Activated CD4-positive, alpha-beta T cell treated with anti-CD3 and anti-CD28 coated beads for 48 hours (primary cell): ENCODE measurements at places on chromosomes 11 and 22.

- DNase-seq: no peak
Measured at GRCh38 chr11:85893395-85893794, 38.2 kb downstream of the CCDC83 start.

DNA sequence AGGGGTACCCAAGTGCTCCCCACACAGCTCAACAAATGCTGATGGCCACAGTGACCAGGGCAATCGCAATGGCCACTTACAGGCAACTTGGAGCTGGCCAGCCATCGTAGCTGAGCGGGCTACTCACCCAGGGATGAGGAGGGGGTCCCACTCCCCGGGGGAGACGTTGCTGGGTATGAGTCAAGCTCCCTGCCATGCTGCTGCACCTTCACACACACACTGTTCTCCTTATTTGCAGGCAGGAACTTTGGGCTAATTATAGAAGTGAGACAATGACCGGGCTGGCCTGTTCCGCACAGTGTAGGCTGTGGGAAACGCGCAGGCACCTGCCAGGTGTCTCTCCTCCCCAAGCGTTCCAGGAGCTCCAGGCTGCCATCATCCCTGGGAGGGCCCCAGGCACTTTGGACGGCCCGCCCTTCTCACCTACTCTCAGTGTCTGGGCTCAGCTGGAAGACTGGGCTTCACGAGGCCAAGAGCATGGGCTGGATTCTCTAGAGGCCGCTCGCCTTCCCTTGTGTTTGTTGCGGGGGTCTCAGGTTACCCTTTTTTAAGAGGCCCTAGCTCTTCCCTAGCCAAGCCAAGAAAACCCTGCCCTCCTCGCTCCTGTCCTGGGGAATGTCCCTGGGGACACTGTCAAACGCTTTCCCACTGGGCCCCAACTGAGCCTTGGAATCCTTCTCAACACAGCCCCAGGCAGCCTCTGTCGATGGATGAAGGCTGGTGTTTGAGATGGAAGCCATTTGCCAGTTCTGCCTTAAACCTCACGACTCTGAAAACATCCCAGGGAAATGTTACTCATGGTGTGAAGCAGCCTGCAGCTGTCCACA is 73.0 kb downstream of the RTL6 start:
- DNase-seq: no peak

DNA sequence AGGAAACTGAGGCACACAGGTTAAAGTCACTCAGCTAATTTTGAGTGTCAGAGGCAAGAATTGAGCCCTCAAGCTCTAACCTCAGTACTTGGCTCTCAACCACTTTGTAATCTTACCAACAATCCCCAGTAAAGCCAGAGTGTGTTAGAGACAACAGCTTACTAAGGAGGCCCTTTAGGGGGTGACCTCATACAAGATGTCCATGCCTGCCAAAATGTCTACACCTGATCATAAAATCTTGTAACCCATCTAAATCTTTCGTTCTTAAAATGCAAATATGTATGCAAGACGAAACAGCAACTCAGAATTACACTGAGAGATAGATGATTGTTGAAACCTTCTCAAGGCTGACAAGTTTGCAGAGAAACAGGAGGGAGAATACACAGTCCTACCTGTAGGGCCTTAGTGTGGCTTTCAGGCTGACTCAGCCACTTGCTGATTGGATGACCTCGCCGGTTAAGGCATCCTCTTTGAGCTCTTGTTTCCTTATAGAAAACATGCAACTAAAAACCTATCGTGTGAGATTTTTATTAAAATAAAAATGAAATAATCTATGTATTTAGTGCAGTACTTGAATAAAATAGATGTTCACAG is 143.2 kb downstream of the OPCML start:
- DNase-seq: no peak

GRCh38 chr11:115724666-115725065 is 220.5 kb upstream of the CADM1 start:
- DNase-seq: no peak

- DNase-seq: no peak
Measured at GRCh38 chr11:18772211-18772610, 19.4 kb downstream of the PTPN5 start.

- no peak for DNase-seq
Measured at GRCh38 chr11:17887779-17888178, 125.1 kb downstream of the SERGEF start.

DNA sequence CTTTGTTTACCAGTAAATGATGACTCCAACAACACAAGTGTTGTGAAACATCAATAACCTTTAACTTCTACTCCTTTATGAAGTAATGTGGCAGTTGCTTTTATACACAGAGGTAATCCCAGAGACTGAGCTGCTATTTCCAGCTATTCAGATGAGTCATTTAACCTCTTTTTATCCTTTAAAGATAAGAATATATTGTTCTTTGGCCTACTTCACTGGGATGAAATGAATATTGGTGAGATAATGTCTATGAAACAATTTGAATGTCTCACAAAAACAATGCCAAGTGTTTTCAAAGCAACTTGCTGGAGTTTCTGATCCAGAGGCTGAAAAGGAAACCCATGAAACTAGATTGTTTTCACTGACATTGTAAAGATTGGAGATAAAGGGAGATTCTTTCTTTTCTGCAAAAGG is 564.4 kb upstream of the LUZP2 start:
- no peak for DNase-seq

DNA sequence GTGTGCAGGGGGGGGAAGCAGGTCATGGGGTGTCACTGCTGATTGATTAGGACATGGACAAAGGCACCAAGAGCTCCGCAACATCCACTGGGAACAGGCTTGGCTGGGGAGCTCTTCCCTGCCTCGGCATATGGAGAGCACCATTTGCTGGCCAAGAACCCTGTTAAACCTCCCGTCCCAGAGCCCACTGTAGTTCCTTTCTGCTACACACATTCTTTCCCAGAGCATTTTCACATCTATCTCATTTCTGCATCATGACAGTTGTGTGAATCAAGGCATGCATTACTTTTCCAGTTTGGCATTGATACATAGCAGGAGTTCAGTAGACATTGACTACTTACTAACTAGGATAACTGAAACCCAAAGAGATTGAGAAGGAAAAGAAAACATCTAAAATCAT is 333.4 kb upstream of the B3GAT1 start:
- no peak for DNase-seq

GRCh38 chr11:115897707-115898106 is 393.5 kb upstream of the CADM1 start:
- no peak for DNase-seq

- no peak for DNase-seq
Measured at GRCh38 chr11:130692220-130692619, 224.1 kb downstream of the SNX19 start.

GRCh38 chr11:122809866-122810265 is 28.4 kb upstream of the CRTAM start:
- DNase-seq: no peak

DNA sequence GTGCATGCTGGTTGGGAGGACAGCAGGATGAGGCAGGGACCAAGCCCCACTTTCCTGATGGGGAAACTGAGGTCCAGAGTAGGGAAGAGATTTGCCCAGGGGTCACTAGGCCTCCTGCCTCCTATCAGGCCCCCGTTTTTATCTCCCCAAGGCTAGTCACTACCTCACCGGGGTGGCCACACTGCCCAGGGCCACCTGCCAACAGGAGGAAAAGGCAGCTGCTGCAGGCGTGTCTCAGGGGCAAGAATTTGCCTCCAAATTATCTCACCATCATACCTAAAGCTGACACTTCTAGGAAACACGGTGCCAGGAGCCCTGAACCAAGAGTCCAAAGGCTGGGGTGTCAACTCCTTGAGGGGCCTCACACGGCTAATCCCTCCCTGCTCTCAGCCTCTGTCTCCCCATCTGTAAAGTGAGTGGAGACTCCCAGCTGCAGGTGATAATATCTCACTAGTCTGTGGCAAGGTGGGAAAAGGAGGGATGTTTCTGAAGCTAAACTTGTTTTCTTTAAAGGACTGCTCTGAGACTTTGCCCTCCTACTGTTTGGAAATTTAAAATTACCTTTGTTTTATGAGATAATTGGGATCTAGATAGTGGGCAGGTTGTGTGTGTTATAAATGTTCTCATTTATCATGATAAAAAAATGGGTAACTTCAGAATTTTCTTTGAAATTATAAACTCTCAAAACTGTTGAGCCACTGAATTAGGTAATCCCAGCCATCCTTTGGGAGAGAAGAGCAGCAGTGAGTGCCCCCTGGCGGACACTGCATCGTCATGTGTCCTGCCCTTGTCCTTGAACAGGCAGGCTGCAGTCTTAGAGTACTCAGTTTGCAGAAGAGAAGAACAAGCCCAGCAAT is 60.0 kb downstream of the MYO7A start:
- peak; percentile 82 for DNase-seq

DNA sequence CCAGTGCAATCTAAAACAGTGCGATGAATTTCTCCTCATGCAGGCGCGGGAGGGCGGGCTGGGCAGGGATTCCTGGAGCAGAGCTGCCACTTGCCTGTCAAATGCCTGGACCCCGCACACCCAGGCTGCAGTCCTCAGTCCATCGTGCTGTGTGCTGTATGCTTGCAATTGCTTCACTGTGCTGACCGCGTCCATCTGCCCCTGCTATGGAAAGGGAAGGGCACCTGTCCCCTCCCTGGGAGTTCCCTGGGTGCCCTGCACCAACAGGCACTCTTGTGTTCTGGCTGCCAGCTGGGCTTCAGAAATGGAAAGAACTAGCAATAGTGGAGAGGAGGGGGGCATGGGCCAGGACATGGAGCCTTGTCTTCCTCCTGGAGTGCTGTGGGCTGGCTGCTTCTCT is 185.4 kb upstream of the B3GAT1 start:
- no peak for DNase-seq

- no peak for DNase-seq
Measured at GRCh38 chr11:125621995-125622394, 3.0 kb upstream of the CHEK1 start.

- DNase-seq: peak; percentile 70
Measured at GRCh38 chr11:125141686-125142535, 22.6 kb upstream of the PKNOX2 start.

- DNase-seq: peak; percentile 61
Measured at GRCh38 chr22:38755155-38755910, 465 bp downstream of the SUN2 start.

DNA sequence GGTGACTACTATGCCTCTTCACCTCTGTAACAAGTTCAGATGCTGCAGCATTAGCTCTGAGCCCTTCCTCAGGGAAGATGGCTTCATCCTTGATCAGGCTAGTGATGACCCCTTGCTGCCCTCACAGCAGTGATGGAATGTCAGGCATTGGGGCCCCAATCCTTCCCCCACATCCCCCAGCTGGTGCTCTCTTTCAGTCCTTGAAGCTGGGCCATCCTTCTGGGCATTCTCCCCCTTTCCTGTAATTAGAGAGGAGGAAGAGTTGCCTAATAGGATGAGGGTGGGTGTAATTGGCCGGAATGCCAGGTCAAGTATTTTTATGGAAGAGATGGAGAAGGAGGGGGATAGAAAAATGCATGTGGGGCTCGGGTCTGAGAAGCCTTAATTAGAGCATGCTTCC is 62.6 kb downstream of the TRAF6 start:
- DNase-seq: no peak

DNA sequence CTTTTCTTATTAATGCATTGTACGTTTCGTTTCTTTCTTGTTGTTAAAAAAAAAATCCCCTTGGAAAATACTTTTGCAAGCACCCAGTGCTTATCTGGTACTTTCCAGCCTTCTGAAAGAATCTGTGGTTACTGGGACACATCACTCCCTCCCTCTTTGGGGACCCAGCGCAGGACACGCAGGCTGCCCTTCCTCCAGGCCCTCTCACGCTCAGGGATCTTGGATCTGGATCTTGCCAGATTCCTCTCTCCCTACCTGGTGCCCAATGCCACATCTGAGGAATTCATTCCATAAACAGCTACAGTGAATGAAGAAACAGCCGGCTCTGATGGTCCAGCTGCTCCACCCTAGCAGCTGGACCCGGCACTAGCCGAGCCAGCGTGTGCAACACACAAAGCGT is 55.7 kb downstream of the PHF21B start:
- no peak for DNase-seq
